ENCODE measurements at places on chromosomes 3 and 15. TPM values are rescaled to one million over a fixed set of nuclear protein-coding genes. Genes with fewer than 3 reads are reported as not detected.

GRCh38 chr15:56824175-56824574, 90.9 kb upstream of the ZNF280D start:
- no peak for DNase-seq

- no peak for DNase-seq
Measured at GRCh38 chr3:19030522-19030839, 117.8 kb upstream of the KCNH8 start.

- DNase-seq = peak; percentile 68
Measured at GRCh38 chr3:144221761-144222160, 250.1 kb downstream of the DIPK2A start.

DNA sequence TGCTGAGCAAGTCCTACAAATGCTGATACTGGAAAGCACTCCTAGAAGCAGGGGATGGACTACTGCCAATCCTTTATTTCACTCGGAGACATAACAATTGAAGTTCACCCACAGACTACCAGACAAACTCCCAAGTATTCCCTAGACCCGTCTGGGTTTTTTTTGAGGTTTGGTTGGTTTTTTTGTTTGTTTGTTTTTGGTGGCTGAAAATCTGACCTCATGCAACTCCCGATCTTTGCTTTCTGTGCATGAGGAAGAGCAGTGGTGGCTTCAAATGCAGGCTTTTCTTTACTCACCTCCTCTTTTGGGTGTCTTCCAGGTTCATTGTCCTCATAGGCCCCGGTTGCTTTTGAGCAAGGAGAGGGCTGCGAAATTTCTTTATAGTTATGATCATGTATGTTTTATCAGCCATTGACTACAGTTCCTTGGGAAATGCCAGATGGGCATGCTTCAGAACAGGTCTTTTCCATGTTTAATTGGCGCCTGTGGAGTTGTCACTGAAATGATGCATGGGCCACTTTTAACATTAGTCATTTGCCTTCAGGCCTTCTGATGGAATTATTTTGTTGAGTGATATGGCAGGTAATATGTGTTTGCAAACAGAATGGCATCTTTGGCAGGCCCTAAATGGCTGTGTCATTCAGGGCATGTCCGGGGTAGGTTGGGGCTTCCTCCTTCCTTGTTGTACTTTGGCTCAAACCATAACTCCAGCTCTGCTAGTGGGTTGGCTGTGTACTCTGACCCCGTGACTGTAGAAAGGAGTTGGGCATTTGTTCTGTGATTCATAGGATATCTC, 81.3 kb upstream of the ZBED2 start:
- no peak for DNase-seq

GRCh38 chr3:98726084-98726483, 37.1 kb upstream of the ST3GAL6 start:
- no peak for DNase-seq

- DNase-seq = no peak
Measured at GRCh38 chr15:79209116-79209515, 73.4 kb upstream of the ANKRD34C start.

DNA sequence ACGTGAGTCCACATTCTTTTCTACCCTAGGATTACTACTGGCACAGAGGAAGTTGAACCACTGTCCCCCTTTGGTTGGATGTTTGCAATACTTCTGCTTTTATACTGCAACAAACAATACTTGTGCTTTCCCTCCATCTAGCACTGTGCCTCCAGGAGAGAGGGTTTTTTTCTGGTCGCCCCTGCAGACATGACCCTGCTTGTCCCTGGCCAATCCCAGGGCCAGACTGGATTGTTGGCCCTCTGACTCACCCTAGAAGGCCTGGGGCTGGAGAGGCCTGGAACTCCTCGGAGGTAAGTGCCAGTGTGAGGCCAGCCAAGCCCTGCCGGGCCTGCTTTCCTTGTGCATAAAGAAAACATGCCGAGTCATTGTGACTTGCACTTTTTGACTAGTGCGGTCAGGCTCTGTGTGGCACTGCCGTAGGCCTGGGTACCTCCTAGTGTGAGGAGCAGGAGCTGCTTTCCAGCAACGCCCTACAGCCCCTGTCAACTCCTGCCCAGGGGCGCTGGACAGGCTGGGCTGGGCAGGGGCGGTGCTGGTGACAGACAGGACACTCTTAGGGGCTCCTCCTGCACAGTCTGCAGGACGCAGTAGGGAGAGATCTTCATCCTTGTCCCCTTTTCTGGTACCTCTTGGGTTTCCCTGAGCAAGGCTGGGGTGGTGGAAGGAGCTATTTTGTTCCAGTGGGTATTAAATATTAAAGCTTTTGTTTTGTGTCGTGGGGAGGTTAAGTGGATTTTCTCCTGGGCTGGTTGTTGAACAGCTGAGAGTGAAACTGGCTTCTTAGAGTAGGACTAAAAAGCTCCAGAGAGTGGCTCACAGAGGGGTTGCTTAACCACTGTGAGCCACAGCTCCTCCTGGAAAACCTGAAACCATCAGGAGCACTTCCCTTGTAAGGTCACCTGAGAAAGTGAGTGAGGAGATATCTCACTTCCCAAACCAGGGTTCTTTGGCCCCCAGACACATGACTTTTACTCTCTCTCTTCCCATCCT, 14.4 kb upstream of the TKT start:
- peak; percentile 94 for DNase-seq

DNA sequence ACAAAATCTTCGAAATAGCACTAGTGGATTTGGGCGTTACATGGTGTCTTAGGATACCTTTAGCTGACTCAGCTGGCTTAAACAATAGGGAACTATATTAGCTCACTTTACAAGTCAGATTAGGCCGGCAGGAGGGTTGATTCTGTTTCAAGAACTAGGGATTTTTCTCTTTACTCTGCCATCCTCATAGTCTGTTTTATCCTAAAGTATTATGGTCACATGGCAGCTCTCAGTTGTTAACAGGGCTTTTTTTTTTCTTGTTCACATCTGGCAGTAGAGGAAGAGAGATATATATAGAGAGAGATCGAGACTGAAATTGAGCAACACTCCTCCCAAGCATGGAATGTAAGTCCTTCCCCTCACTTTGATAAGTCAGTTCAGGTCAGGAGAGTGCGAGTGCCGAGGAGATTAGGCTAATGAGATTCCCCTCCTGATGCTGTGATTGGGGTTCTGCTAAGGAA, 32.9 kb downstream of the CHP1 start:
- no peak for DNase-seq

GRCh38 chr15:46080016-46080415, 445.2 kb downstream of the SQOR start:
- DNase-seq = no peak

DNA sequence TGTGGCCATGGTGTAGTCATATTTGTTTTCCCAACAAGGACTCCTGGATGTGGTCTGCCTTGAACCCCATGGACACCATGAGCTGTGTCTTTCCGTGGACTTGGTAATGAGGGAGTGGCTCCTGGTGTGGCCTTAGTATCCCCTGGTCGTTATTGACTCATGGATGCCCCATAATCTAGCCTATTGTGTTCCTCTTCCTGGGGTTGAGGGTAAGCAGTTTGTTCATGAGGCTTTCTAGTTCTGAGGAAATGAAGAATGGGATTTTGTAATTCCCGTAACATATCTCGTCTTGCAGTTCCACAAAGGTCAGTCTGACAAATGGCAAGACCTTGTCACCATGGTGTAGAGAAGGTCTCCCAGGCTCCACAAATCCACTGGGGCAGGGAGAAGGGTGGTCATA, 22.6 kb downstream of the RAB7A start:
- DNase-seq = no peak

MUC4 gene
- 0.19 TPM for total RNA-seq

SLC22A14 gene
- total RNA-seq = 0.19 TPM

Measured in kidney (tissue), 22 donors.